T follicular helper cell (primary cell): ENCODE measurements at places on chromosomes 12 and 14.

GRCh38 chr14:65852689-65853088 lies 440.2 kb downstream of the FUT8 start:
- no peak for DNase-seq

GRCh38 chr14:65472189-65472588 lies 59.7 kb downstream of the FUT8 start:
- DNase-seq, result no peak

DNA sequence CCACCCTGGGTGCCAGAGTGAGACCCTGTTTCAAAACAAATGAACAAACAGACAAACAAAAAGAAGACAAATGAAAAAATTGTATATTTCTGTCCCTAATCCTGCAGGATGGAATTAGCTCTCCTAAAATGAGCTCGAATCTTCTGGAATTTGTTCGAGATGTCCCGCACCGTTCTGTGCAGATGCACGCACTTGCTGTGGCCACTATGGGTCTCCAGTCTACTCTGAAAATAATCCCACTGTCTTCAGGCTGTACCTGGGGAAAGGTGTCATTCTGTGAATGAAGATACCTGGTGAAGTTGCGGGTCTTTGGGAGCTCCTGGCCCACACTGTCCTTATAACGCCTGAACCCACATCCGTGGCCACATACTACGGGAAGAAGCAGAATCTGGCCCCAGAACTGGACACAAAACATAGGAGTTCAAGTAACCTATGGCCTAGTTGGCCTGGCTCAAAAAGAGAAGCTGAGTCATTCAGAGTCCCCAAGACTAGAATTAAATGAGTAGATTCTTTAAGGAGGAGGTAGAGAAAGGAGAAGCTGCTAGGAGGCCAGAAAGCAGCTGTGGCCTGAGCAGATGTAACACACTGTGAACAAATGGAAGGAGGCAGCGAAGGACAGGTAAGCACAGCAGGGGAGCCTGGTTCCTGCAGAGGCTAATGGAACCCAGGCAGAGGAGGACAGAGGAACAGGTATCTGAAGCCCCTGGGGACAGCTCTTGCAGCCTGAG lies 108.6 kb downstream of the FOXN3 start:
- no peak for DNase-seq

GRCh38 chr12:105801351-105801750 lies 337.4 kb downstream of the NUAK1 start:
- DNase-seq, result no peak

DNA sequence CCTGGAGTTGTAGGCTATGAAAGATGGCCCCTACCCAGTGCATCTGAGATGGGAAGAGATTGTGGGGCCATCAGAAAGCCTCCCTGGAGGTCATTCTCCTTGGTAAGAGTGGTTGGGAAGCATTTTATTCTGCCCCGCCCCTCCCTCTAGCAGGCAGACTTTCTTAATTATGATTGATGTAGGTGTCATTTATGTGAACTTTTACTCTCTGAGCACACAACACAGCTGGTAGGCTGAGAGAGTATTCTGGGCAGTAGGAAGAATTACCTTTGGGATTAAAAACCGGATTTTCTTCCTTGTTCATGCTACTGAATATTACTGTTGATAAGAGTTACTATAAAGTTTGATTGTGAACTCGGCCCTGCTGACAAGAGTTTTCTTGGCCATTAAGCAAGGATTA lies 266.8 kb downstream of the TTC6 start:
- no peak for DNase-seq

- no peak for DNase-seq
Observed at GRCh38 chr12:123099560-123100192, 51.2 kb downstream of the PITPNM2 start.

DNA sequence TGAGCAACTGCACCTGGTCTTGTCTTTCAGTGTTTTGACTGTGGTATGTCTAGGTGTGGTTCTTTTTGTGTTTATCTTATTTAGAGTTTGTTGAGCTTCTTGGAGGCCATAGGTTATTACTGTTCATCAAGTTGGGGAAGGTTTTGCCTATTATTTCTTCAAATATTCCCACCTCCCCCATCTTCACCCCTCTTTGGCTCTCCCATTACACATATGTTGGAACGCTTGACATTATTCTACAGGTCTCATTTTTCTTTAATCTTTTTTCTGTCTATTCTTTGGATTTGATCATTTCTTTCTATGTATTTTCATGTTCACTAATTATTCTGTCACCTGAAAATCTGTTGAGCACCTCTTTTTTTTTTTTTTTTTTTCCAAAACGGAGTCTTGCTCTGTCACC lies 16.2 kb downstream of the MAPKAPK5 start:
- no peak for DNase-seq

GRCh38 chr12:76883151-76883550 lies 4.3 kb upstream of the CSRP2 start:
- no peak for DNase-seq

- DNase-seq, result no peak
Observed at GRCh38 chr14:100739306-100739705, 12.6 kb downstream of the DLK1 start.

- no peak for DNase-seq
Observed at GRCh38 chr12:89051065-89051677, 301.1 kb downstream of the DUSP6 start.

- no peak for DNase-seq
Observed at GRCh38 chr12:2163177-2163941, 110.6 kb downstream of the CACNA1C start.

- peak; percentile 30 for DNase-seq
Observed at GRCh38 chr12:69070319-69071090, 137.5 kb upstream of the CPM start.

GRCh38 chr12:12297201-12297830 lies 30.5 kb upstream of the LRP6 start:
- DNase-seq, result no peak

- peak; percentile 85 for DNase-seq
Observed at GRCh38 chr12:104303538-104304151, at the start of gene EID3. Gene EID3, plus strand, starts transcription at chr12:104303739. Its CDS starts 196 bp downstream, at chr12:104303935.

- DNase-seq, result no peak
Observed at GRCh38 chr14:25677111-25677510, 627.2 kb upstream of the STXBP6 start.

GRCh38 chr14:88424573-88424972 lies 39.1 kb downstream of the SPATA7 start:
- DNase-seq, result no peak

- DNase-seq, result no peak
Observed at GRCh38 chr14:64891839-64892375, 12.2 kb upstream of the SPTB start.

DNA sequence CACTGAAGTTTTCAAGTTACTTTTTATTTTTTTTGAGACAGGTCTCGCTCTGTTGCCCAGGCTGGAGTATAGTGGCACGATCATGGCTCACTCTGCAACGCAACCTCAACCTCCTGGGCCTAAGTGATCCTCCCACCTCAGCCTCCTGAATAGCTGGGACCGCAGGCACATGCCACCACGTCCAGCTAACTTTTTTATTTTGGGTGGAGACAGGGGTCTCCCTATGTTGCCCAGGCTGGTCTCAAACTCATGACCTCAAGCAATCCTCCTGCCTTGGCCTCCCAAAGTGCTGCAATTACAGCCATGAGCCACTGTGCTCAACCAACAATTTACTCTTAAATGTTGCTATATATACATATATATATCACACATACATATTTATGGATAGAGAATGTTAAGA lies 27.4 kb upstream of the LGALS3 start:
- no peak for DNase-seq

DNA sequence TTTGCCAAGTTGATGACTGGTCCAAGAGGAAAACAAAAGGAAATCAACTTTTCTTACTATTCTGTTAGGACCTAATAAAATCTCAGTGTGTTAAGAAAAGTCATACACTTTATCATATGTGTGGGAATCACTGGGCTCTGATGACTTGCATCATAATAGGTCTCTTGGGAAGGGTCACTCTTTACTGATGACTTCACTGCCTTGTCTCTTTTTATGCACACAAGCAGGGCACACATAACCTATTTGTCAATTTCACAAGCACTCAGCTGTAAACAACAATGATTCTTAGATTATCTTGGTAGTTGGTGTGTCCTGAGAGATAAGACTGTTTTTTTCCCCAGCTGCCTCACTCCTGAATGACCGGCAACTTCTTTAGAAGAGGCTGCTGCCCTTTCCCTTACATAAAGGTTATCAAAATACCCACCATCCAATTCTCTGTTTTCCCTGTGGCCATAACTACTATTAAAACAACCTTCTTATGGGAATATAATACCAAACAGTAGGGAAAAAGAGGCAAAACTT lies 50.9 kb upstream of the INSM2 start:
- no peak for DNase-seq

GRCh38 chr12:60803147-60803546 lies 1207.3 kb downstream of the SLC16A7 start:
- DNase-seq, result no peak

DNA sequence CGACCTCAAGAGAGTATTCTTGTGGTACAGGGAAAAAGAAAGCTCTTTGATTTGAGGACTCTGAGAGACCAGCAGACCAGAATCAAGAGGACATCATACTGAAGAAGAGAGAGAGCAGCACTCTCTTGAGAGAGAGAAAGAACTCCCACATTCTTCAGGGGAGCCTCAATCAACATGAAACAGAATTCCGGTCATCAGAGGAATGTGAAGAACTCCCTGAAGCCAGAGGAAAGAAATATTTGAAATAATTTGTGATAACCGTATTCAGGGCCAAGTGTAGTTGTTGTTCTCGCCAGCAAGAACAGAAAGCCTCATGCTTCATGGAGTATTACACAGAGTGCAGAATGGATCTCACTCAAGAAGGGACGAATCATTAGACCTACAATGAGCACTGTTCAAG lies 363.8 kb upstream of the TMEM132C start:
- no peak for DNase-seq

- peak; percentile 43 for DNase-seq
Observed at GRCh38 chr12:123131879-123132402, 18.9 kb downstream of the PITPNM2 start.

DNA sequence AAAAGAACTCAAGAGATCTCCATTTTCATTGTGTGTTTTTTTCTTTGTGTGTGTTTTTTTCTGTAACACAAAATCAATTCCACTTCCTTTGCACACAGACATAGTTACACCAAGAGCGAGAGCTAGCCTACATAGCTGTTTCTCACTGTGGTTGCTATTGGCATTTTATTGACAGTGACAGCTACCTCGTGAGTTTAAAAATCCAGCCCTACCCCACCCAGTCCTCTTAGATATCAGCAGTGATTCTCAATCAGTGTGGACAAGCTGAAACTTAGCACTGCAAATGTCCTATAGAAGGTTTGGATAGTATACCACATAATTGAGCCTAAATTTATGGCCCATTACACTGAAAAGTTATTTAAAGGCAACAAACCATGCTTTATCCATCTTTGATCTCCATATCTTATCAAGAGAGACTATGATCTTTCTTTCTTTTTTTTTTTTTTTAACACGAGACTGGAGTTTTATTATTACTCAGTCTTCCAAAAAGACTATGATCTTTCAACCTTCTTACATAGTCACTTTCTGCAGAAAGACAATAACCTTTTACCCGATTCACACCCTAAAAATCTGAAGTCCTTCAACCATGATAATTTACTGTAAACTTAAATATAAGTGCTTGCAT lies 46.8 kb downstream of the ATP2B1 start:
- no peak for DNase-seq

- DNase-seq, result no peak
Observed at GRCh38 chr12:27814851-27815591, 35.0 kb upstream of the MANSC4 start.

- DNase-seq, result no peak
Observed at GRCh38 chr14:102390064-102390855, 27.5 kb downstream of the TECPR2 start.

DNA sequence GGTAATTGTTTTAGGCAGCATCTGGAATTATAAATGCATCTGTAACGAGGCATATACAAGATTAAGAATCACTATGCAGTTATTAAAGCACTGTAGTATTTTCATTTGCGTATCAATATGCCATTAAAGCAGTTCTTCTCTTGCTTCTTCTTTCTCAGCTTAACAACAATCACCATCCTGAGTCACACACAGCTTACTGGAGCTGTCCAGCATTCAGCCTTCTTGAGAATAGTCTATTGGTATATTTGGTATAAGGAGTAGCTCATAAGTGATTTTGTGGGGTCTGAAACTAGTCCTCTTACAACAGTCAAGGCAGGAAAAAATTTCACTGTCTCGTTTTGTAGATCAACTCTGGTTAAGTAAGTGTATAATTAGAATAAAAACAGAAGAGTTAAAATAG lies 523.0 kb upstream of the FOXG1 start:
- DNase-seq, result no peak

- no peak for DNase-seq
Observed at GRCh38 chr12:102527171-102527720, 46.9 kb upstream of the IGF1 start.

- DNase-seq, result no peak
Observed at GRCh38 chr12:112413855-112414625, 4.6 kb upstream of the RPL6 start.

GRCh38 chr14:100440758-100441203 lies 117.6 kb downstream of the SLC25A47 start:
- no peak for DNase-seq

- DNase-seq, result no peak
Observed at GRCh38 chr12:115920395-115921183, 356.9 kb downstream of the MED13L start.

DNA sequence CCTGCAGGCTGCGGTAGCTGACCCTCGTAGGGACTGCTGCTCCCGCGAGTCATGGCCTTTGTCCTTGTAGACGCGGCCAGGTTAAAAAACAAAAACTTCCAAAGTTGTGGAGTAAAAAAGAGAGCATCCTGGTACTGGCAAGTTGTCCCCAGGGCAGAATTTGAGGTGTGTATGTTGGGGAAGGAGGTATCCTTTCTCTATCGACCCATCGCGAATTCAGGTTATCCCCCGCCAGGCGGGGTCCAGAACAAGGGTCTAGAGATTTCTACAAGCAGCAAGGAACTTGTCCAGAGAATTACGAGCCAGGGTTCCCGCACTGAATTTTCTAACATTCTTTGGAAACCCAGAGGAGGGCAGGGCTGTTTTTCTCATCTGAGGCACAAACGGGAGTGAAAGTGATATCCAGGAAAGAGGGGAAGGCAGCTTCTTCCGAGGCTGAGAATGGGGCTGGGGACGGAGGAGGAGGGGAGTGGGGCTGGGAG lies 16.3 kb downstream of the TBX3 start:
- no peak for DNase-seq

- DNase-seq, result no peak
Observed at GRCh38 chr12:49824895-49825294, 3.3 kb downstream of the NCKAP5L start.

DNA sequence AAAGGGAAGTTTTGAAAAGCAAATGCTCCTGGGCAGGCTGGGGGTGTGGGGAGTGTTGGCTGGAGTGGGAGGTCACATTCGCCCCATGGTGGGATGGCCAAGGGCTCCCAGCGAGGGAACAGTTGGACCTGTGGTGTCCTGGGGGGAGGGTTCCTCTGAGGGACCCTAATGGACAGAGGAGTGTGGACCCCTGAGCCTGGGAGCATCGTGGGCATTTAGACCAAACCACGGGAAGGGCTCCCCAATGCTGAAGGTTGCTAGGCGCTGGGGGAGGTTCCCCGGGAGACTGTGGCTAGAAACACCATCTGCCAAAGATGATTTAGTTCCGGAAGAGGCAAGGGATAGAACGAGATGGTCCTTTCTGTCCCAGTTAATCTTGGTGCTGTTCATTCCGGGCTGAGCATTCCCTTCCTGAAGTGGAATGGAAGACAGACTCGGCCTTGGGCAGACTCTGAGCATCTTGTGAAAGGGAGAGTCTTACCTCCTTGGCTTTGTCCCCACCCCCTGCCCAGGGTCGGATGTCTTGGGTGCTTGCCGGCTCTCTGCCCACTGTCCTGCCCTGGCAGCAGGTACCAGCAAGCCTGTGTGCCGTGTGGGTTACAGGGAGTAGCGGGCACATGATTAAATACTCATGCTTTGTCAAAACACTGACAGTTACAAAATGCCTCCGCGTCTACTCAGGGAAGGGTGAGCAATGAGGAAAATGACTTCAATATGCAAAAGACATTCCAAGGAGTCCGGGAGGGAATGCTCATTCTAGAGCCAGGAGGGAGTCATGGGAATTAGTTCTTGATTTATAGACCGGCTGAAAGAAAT lies 215.9 kb downstream of the CACNA1C start:
- no peak for DNase-seq
